ENCODE measurements at places on chromosomes 6 and 20. TPM values are rescaled to one million over a fixed set of nuclear protein-coding genes. Genes with fewer than 3 reads are reported as not detected.

Gene IRAK1BP1
- total RNA-seq: 3.0 TPM

Gene GPX5
- not detected for total RNA-seq

Gene GPSM3
- 7.1 TPM for total RNA-seq

Gene HLA-DOB
- 0.49 TPM for total RNA-seq

Gene SNX3
- total RNA-seq: 192 TPM
